ENCODE measurements at places on chromosomes 16 and 17.

- peak; percentile 74 for DNase-seq
Measured at GRCh38 chr17:17913695-17914332, 58.4 kb downstream of the TOM1L2 start.

DNA sequence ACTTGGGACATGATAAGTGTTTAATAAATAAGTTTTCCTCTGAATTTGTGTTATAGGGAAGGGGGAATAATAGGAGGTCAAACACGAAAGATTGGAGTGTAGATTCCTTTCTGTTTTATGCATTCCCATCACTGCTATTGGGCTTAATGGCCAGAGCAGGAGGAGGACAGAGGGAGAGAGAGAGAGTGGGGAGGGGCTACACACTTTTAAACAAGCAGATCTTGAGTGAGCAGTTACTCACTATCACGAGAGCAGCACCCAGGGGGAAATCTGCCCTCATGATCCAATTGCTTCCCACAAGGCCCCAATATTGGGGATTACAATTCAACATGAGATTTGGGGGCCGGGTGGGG, 505.0 kb downstream of the GRIN2A start:
- no peak for DNase-seq

- DNase-seq: no peak
Measured at GRCh38 chr17:76353004-76353598, 615 bp downstream of the PRPSAP1 start.

GRCh38 chr17:82835766-82836512, 3.9 kb downstream of the ZNF750 start:
- DNase-seq: no peak

- DNase-seq: peak; percentile 22
Measured at GRCh38 chr16:63289834-63290460, 1253.7 kb upstream of the CDH8 start.

DNA sequence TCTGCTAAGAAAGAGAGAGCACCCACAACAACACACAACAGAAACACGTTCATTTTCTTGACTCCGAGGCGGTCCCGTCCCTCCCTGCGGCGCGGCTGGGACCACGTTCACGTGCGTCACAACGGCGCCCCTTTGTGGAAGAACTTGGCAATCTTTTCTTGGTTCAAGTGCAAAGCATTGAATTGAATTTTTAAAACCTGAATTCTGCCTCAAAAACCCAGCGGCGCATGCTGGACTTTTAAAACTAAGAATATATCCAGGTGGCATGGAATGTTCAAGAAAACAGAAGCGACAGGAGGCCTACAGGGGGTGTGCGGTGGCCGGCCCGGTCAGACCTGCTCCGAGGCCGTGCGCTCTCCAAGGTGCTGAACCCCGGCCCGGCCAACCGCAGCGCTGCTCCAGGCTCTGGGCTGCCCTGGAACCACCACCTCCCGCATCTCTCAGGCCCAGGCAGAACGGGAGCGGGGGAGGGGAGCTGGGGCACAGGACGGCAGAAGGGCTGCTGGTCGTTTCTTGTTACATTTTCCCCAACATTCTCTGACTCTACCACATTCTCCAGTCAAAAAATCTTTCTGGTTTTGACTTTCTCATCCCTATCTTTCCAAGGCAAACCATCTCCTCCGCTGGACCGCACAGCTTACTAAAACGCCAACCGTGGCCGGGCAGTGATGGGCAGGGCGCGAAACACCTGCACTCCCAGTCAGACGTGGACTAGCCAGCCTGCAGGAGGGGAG, 3.4 kb upstream of the HEXD start:
- DNase-seq: no peak

- no peak for DNase-seq
Measured at GRCh38 chr17:21298983-21299519, 14.5 kb downstream of the MAP2K3 start.

GRCh38 chr16:29820730-29821642, 724 bp downstream of the MVP start:
- peak; percentile 14 for DNase-seq

DNA sequence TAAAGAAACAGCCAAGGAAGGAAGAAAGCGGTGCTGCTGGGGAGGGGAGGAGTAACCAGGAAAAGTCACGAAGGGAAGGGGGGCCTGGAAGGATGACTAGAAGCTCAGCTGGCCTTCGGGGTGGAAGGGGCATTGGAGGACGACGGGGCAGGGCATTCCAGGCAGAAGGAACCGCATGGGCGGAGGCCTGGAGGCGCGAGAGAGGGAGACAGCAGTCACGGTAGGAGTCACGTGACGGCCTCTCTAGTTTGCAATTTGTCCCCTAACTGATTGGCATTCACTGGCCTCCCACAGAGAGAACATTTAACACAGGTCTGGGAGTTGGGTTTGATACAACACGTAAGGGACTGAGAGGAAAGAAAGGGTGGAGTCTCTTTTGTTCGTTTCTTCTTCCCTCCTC, 63.9 kb downstream of the RTN4RL1 start:
- DNase-seq: no peak

- DNase-seq: no peak
Measured at GRCh38 chr16:29662000-29662728, 883 bp upstream of the SPN start.

- no peak for DNase-seq
Measured at GRCh38 chr17:45709728-45710288, 74.3 kb upstream of the CRHR1 start.

GRCh38 chr16:24507959-24508480, 31.3 kb upstream of the RBBP6 start:
- no peak for DNase-seq

GRCh38 chr17:42781639-42782165, 1.3 kb downstream of the WNK4 start:
- no peak for DNase-seq

- DNase-seq: no peak
Measured at GRCh38 chr16:84079664-84080063, 37.1 kb upstream of the SLC38A8 start.

DNA sequence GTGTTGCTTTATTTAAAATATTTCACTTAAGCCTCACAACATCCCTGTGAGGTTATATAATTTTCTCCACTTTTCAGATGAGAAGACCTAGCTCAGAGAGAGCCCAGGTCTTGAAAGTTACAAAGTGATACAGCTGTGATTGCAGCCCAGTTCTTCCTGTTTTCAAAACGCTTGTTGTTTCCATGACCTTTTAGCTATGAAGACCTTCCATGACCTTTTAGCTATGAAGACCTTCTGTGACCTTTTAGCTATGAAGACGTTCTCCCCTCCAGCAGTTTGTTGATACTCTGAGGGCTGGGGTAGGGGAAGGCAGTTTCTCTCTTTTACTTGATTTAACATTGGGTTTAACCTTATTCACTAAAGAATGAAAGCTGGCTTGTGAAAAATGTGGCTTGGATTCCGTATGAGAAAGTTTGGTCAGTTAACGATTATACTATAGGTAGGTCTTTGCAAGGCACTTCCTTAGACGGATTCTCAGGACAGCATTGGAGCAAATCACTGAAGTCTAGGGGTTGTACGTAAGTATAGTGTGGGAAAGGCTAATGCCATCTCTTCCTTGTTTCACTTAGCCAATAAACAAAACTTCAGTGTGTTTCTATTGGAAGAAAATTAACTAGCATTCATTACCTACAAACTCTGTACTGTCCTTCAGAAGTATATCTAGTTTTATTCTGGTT, 20.7 kb downstream of the PHKB start:
- DNase-seq: no peak

GRCh38 chr17:32689348-32689747, 187.6 kb downstream of the MYO1D start:
- no peak for DNase-seq

DNA sequence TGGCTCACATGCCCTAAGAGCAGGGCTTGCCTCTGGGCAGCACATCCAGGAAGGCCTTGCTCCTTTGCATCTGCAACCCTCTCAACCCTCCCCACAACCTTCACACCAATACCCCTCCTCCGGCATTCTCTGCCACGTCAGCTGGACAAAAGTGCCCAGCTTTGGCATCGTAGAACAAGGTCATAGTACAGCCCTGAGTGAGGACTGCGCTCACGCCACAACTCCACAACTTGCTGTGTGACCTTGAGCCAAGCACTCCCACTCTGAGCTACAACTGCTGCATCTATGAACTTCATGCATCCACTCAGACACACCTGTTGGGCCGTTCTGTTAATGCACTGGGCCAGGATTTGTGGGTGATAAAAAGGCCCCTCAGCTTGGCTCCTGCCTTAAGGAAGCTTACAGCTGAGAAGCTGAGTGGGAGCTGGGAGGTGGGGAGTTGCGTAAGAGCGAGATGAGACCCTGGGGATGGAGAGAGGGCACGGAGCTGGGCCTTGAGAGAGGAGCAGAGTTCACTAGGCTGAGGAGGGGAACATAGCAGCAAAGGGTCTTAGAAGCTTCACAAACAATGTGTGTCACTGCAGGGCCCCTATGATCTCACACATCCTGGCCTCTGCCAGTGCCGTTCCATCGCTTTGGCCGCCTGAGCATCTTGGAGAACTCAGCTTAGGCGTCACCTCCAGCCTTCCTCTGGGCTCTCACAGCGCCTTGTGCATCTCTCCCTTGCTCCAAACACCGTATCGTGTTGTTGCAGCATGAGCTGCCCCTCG, 8.6 kb upstream of the MRC2 start:
- no peak for DNase-seq

GRCh38 chr16:71645450-71645849, 19.5 kb downstream of the MARVELD3 start:
- DNase-seq: no peak

GRCh38 chr16:55645986-55646385, 9.8 kb upstream of the SLC6A2 start:
- DNase-seq: no peak

DNA sequence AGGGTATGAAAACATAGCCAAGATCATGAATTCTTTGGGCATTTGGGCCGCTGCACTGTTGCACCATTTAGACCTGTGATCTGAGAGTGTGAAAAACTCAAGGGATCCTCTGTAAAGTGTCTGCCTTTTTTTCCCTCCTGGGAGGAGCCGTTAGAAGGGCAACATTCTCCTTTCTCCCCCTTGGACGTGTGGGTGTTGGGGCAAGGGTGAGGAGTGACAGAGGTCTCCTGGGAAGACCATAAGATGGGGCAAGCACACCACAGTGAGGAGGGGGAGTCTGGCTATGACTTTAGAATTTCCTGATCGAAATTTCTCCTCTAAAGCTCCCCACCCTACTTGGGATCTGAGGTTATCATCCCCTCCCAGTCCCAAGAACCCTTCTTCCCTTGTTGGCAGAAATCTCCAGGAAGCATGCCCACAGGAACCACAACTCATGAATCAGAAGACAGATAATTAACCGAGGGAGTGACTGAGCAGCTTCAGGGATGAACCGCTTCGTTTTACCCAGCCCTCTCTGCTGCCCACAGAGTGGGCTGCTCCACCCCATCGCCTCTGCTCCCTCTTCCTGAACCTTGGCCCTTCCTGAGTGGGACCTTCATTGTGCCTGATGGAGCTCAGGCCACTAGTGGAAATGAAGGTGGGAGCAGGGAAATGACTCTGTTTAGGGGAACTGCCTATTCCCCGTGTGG, 4.2 kb downstream of the ITGB3 start:
- DNase-seq: peak; percentile 97

- no peak for DNase-seq
Measured at GRCh38 chr17:45146592-45146889, 1.7 kb upstream of the HEXIM1 start.

DNA sequence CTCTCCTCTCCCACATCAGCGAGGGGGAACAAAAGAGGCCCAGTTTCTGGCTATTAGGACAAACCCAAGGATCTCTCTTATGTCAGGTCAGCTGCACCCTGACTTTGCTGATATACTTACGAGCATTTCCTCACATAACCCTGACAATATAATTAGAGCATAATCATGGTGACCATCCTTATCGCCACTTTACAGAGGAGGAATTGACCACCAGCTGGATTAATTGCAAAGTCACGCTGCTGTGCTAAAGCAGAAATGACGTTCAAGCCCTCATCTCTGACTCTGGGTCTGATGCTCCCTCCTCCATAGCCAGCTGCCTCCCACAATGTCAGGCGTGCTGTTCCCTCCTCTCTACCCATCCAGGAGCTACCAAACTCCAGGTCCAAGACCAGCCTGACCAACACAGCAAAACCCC, 42.6 kb downstream of the TRARG1 start:
- no peak for DNase-seq

- DNase-seq: no peak
Measured at GRCh38 chr17:76658242-76658662, 14.7 kb upstream of the ST6GALNAC1 start.

GRCh38 chr16:4928227-4928626, 8.7 kb downstream of the PPL start:
- no peak for DNase-seq

GRCh38 chr17:51721730-51722129, 436.8 kb downstream of the CA10 start:
- no peak for DNase-seq

DNA sequence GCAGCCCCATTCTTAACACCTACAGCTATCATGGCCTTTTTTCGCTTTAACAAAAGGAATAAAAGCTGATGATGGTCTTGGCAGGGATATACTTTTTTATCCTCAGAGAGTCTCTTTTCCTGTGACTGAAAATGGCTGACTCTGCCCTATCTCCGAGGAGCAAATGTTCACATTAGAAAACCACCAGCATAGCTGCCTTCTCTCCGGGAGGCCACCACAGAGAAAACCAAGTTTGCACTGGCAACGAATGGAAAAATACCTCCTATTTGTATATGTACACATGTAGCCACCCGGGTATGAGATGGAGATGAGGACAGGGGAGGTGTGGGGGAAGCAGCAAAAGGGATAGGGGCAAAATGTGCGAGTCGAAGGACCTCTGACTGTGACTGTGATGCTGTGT, 88.2 kb downstream of the STX8 start:
- DNase-seq: no peak

- DNase-seq: no peak
Measured at GRCh38 chr17:30225919-30226553, 9.5 kb downstream of the SLC6A4 start.

DNA sequence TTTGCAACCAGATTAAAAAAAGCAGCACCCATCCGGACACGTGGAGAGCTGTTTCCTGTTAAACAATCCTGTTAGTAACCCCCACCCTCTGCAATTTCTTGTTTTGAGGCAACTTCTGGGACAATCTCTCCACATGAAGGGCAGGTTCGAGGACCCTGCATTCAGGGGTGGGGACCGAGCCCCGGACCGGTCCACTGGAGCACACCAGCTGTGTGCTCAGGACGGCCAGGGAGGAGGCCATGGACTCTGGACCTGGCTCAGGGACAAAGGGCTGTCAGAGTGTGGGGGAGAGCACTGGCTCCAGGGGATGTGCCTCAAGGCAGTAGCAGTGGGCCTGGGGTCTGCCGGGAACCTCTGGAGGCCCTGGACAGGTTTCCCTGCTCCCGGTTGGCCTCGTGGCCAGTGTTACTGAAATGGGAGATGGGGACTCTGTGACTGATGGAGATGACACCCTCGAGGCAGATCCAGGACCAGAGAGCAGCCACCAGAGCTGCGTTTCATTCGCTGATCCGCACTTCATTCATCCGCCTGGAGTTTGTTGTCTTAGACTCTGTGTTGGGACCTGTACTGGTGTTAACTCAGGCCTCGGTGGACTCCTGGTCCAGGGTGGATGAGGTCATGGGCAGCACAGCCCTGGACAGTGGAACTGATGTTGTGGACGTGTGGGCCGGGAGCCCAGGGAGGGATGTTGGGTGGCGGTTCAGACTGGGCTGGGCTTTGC, 2.9 kb upstream of the CPNE7 start:
- no peak for DNase-seq

- no peak for DNase-seq
Measured at GRCh38 chr17:986322-986929, 6.8 kb upstream of the NXN start.

Measured in RCC 7860 (cell line).